Bronchial epithelial cell (primary cell): ENCODE measurements at places on chromosomes 6 and 20. TPM values are rescaled to one million over a fixed set of nuclear protein-coding genes. Genes with fewer than 3 reads are reported as not detected.

The CCM2L gene
- not detected in 2 replicates for total RNA-seq

The TREM2 gene
- total RNA-seq, result 0.53 and 1.9 TPM in 2 replicates

The LKAAEAR1 gene
- 0.13 TPM in 1 of 2 replicates, not detected in the other for total RNA-seq

The EPHA7 gene
- under 0.01 TPM in 1 of 2 replicates, not detected in the other for total RNA-seq

The LINC00237 gene
- total RNA-seq, result not detected in 2 replicates

The BTBD3 gene
- 16.6 and 19.5 TPM in 2 replicates for total RNA-seq
